ENCODE measurements at places on chromosomes 16 and 17.
A peak's percentile ranks its signal among the peaks of the same experiment; 100 is the strongest.

DNA sequence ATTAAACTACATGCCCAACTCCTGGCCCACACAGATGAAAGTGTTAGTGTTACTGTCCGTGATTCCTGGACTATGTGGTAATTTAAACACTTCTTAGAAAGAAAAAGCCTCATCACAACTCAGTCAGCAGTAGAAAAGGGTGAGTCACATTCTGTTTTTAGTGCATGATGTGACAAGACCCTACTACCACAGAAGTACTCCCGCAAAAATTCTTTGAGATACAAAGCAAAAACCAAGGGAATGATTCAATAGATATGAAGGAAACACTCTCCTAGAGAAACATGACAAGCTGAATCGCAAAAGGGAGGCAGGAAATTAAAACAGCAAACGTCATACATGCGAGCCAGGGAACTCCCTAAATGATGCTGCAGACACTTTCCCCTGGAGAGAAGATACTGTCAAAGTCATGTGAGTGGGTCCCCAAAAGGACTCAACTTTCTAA lies 14.4 kb downstream of the SNN start:
- no peak for DNase-seq

DNA sequence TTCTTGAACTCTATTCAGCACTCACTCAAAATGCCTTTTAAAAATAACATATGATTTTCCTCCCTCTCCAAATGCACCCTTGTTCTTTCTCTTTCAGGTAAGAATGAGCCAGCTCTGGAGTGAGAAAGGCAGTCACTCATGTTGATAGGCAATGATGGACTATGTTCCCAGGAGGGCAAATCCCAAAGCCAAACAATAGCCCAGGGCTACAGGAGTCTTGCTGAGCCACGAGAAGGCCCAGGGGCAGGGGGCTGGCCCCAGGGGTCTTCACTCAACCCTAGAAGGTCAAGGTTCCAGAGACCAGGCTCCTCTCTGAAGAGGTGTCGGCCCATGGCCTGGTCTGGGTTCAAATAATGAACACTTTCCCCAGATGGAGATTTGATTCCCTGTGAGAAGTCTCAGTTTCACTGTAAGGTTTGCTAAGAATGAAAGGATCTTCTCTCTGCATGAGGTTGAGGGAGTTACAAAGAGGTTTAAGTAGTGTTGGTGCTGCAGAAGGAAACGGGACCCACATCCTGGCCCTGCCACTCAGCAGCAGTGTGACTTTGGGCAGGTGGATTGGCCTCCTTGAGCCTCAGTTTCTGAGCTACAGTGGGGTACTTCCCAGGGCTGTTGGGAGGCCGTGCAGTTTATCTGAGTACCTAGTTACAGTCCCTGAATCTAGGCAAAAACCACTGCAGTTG lies 49.0 kb downstream of the RTN4RL1 start:
- no peak for DNase-seq

GRCh38 chr17:43211123-43211479 lies 574 bp upstream of the TMEM106A start:
- no peak for DNase-seq

DNA sequence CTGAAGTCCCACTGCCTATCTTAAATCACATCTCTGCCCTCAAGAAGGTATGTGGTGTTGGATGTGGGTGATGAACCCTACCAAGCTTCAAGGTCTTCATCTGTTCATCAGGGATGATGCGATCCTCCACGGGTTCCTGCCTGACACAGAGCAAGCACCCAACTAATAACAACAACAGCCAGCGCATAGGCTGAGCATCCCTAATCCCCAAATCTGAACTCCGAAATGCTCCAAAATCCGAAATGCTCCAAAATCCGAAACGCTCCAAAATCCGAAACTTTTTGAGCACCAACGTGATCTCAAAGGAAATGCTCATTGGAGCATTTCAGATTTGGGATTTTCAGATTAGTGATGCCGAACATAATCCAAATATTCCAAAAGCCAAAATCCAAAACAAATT lies 238.9 kb upstream of the SDK2 start:
- no peak for DNase-seq

- no peak for DNase-seq
Observed at GRCh38 chr16:76197900-76198299, 79.3 kb upstream of the CNTNAP4 start.

DNA sequence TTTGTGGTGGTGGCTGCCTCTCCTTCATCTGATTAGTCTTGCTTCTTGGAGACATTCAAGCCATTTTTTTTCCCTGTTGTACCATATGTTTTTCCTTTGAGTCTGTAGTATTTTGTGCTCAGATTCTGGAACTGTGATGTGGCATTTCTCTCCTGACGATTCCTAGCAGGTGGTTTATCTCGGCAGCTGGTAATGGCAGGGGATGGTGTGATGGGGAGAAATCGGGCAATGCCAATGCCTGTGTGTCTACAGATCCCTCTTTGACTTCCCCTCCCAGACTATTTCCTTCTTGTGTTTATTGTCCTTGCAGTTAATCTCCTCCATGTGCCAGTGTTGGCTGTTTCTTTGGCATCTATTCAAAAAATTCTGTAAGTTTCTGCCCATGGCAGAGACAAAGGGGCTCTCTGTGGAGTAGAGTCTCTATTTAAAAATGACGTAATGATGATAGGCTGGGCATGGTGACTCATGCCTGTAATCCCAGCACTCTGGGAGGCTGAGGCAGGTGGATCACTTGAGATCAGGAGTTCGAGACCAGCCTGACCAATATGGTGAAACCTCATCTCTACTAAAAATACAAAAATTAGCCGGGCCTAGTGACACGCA lies 90.2 kb upstream of the ERCC4 start:
- no peak for DNase-seq

- no peak for DNase-seq
Observed at GRCh38 chr17:36816907-36817288, 120.4 kb upstream of the LHX1 start.

GRCh38 chr16:85238233-85238647 lies 126.0 kb upstream of the CIBAR2 start:
- no peak for DNase-seq

DNA sequence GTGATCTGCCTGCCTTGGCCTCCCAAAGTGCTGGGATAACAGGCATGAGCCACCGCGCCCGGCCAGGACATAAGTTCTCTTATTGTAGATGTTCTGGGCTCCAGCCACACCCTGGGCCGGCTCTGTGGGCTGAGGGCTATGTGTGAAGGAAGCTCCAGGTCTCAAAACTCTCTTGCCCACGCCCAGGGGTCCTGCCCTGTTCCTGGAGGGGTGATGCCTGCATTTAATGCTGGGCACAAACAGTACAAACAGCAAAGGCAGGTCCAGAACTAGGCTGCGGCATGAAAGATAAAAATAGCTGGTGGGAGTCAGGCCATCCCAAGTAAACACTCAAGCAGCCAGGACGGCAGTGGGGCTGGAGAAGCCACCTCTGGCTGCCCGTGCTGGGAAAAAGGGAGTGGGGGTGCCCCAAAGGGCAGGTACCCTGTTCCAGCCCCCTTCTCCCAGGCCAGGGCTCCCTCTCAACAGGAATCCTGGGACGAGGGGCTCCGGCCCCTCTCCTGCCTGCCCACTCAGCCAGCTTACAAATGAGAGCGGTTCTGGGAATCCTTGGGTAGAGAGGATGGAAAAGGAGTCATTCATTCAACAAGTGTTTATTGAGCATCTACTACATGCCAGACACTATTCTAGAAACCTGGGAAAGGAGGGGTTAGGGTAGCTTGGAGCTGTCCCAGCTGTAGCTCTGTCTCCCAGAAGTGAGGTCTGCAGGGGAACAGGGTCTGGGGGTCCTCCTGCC lies 4.6 kb downstream of the TRIM47 start:
- no peak for DNase-seq

- DNase-seq, result no peak
Observed at GRCh38 chr17:29663155-29663554, 40.4 kb upstream of the CORO6 start.

DNA sequence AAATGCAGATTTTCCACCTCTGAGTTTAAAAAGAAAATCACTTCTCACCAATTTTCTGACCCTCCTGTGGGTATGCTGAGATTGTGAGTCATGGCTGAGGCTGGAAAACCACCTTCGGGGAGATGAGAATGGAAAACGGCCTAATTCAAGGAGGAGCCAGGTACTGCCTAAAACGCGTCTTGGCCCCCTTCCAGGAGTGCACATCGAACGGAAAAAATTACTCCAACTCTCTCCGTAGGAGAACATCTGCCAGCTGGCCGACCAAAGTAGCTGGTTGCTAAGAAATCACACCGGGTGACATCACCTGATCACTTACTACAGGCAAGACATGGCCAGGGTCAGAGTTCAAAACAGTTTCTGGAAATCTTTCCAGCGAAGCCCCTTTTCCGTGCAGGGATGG lies 107.6 kb downstream of the ZNF423 start:
- DNase-seq, result no peak

GRCh38 chr16:23508589-23509440 lies 1.5 kb downstream of the GGA2 start:
- DNase-seq, result no peak

DNA sequence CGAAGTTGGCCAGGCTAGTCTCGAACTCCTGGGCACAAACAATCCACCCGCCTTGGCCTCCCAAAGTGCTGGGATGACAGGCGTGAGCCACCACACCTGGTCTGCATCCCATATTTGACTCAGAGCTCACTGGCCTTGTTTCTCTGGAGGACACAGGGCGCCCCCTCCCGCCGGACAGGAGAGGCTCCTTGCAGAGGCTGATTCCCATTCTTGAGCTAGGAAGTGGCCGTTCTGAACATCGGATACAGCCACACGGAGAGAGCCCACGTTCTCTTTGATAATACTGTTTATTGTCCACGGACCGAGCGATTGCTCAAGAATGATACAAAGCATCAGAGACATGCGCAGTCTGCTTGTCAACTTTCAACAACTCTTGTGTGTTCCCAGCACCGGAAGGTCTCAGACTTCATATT lies 12.1 kb upstream of the USP36 start:
- DNase-seq, result no peak

DNA sequence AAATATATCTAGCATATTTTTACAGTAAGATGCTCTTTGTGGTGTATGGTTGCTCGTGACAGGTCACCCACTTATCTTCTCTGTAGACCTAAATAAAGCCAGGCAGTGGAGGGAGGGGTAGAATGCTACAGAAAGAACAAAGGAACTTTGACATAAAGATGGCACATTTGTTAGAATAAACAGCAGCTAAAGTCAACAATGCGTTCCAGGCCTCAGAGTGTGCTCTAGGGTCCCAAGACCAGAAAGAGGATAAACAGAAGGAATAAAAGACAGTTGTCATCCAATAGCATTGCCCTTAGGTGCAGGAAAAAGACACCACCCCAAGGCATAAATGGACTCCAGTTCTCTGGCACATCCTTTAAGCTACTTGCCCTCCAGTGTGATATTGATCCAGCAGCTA lies 523.0 kb upstream of the CDH11 start:
- no peak for DNase-seq

DNA sequence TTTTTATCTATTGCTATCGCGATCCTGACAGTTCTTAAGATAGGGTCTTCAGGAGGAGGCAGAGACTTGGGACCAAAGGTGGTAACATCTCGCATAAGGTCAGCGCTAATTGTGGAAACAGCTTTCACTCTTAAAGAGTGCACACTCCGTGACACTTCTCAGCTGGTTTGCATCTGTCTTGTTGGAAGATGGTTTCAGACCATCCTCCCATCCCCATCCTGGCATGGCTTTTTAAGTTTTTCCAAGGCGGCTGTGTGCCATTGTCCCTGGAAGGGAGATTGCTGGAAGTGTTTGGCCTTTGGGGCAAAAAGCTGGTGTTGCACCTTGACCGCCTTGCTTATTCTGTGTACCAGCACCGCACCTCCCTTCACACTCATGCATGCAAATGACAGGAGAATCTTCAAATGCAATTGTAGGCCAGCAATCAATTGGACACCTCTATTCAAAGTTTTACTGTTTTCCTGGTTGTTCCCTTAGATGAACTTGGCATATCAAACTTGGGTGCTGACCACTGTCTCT lies 1.5 kb downstream of the SOCS7 start:
- no peak for DNase-seq

DNA sequence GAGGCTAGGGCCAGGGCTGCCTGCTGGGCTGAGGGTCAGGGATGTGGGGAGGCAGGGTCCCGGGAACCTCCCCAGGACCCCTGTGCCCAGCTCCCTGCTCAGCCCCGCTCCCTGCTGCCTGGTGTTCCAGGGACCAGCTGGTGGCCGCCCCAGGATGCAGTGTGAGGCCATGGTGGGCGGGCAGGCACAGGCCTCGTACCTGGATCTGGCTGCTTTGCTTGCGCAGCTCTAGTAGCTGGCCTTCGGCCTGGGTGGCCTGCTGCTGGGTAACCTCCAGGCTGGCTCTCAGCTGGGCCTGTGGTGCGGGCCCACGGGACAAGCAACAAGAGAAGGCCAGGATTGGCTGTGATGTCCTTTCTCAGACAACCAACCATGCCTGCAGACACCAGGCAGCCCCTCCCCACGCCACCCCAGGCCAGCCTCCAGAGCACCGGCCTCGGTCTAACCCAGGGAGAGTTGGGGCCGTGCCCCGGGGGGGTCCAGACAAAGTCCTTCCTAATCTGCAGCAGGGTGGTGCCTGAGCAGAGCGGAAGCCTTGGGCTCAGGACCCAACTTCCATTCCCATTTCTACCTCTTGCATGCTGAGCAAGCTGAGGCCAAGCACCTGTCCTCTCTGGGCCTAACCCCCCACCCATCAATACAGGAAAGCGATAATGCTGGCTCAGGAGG lies 4.1 kb downstream of the TRIM65 start:
- DNase-seq, result no peak

GRCh38 chr17:1720856-1721386 lies 3.6 kb upstream of the WDR81 start:
- peak; percentile 63 for DNase-seq

DNA sequence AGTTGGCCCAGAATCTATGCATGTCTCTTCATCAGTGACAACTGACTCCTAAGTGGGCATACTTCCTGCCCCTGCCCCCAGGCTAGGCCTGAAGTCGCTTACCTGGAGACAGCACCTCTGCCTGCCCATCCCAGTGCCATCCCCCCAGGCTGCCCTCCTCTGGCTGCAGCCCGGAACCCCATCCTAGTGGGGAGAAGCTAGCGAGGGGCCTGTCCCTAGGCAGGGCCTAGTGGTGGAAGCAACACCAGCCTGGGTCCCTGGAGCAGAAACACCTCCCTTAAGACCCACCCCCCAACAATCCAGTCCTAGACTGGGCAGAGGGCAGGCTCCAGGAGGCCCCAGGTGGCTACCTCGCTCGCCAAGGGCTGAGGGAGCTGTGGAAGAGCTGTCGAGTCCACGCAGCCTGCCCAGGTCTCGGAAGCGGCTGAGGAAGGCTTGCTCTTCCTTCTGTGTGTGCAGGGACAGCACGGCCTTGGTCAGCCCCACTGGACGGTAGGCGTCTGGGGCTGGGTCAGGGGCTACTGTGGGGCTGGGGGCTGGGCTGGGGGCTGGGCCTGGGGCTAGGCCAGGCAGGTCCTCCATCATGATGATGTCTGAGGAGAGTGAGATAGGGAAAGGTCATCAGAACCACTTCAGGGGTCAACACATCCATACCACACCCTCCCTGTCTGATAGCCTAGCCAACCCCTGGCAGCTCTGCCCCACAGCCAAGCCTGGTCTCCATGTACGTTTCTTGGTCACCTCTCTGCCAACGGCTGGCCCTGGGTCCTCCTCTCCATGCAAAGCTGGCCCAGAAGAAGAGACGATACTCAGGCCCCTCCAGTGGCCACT lies 7.6 kb downstream of the PER1 start:
- no peak for DNase-seq

All from stimulated activated CD4-positive, alpha-beta T cell treated with anti-CD3 and anti-CD28 coated beads, Interleukin-1b, Interleukin-23, amount 100 ng/mL, for 4 hours (primary cell).